NCI-H1436 treated with DMSO at 0.1 percent for 48 hours (cell line): ENCODE measurements at places on chromosomes 6 and 20.

GRCh38 chr6:165191461-165191860 is 117.9 kb downstream of the C6orf118 start:
- DNase-seq: no peak

DNA sequence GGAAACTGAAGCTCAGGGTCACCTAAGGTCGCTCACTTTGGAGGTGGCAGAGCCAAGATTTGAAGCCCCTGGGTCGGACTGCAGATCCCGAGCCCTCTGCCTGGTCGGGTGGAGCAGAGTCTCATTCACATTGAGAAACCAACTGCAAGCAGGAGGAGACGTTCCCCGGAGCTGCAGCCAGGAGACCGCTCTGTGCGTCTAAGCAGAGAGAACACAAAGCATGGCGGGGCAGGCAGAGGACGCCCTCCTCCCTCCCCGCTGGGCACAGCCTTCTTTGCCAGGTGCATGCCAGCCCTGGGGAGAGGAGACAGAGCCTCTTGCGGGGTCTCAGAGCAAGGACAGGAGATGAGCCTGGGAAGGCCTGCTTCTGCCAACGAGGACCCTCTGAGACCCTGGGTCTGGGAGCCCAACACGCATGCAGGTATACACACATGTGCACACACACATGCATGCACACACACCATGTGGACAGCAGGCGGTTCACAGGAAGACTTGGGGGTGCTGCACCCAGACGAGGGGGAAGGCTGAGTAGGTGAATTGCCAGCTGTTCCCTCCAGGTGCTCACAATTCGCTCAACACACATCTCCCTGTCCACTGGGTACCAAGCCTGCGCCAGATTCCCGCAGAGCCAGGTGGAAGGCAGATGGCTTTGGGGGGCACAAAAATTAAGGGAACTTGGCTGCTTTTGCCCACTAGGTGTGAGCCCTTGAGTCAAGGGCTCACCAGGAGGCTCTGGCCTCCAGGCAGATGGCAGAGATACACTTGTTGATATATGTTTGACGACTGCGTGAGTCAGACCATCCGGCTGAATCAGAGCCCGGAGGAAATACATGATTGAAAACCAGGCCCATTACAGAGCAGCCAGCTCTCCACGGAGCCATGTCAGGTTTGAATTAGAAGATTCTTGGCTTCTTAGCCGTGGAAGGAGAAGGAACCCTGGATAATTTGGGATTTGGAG is 5.5 kb upstream of the NTSR1 start:
- DNase-seq: no peak

- DNase-seq: no peak
These were observed 142.7 kb downstream of the ARID1B start for GRCh38 chr6:156919814-156920369.

GRCh38 chr6:97195117-97195516 is 87.9 kb downstream of the MMS22L start:
- DNase-seq: no peak

DNA sequence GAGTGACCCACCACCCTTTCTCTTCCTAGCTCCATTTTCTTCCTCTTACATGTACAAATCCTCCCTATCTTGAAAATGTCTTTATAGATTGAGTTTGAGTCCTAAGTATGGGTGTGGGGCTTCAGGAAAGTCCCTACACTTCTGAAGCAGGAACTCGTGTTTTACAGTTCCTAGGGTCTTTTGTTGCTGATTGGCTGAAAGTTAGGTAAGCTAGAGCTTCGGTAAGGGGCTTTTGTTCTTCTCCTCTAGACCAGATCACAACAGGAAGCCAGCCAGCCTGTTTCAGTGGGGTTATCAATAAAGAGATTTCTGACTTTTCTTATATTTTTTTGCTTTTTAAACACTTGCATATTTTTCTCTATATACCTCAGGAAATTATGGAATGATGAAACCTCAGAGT is 51.3 kb downstream of the CNR1 start:
- DNase-seq: no peak

GRCh38 chr6:45185403-45186251 is 142.5 kb upstream of the RUNX2 start:
- no peak for DNase-seq

DNA sequence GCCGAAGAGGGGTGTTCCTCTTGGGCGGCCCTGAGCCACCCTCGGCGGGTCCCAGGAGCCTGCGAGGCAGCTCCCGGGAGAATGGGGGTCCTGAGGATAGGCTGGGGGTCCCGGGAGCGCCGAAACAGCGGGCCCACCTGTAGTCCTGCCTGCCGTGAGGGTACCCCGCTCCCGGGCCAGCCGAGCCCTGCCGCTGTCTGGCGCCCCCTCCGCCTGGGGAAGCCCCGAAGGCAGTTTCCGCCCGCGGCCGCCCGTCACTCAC is 280 bp downstream of the SPATA2 start:
- no peak for DNase-seq

DNA sequence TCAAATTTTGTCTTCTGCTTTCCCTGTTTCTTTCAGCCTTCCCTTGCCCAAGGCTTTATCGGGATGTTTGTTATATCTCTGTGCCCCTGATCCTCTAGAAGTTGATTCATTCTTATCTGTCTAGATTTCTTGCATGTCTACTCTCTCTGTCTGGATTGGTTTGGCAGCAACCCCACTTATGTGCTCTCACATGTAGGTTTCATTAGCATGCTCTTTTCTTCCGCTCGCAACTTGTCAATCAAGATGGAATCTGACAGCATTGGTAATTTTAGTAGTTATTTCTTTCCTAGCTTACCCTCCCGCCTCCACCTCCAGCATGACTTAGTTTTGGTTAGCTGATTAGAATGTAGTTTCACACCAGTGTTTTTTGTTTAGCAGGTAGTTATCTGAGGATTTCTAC is 39.3 kb downstream of the LRRC1 start:
- DNase-seq: no peak

DNA sequence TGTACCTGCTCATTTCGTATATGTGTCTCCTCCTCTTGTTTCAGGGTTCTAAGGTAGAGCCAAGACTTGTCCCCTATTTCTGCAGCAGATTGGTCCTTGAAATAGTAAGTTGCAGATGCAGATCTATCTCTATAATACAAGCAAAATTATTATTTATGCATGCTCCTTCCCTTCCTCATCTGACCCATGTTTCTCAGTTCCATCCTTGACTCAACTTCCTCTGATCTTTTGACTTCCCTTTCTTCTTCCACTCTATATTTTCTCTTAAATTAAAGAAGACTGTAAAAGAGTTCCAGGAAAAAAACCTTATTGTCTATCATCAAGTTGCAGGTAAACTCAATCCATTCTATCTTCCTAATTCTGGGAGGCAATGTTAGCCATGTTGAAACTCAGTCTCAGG is 23.7 kb downstream of the PLA2G7 start:
- DNase-seq: no peak

- no peak for DNase-seq
These were observed 38.9 kb upstream of the THBS2 start for GRCh38 chr6:169292338-169293124.

DNA sequence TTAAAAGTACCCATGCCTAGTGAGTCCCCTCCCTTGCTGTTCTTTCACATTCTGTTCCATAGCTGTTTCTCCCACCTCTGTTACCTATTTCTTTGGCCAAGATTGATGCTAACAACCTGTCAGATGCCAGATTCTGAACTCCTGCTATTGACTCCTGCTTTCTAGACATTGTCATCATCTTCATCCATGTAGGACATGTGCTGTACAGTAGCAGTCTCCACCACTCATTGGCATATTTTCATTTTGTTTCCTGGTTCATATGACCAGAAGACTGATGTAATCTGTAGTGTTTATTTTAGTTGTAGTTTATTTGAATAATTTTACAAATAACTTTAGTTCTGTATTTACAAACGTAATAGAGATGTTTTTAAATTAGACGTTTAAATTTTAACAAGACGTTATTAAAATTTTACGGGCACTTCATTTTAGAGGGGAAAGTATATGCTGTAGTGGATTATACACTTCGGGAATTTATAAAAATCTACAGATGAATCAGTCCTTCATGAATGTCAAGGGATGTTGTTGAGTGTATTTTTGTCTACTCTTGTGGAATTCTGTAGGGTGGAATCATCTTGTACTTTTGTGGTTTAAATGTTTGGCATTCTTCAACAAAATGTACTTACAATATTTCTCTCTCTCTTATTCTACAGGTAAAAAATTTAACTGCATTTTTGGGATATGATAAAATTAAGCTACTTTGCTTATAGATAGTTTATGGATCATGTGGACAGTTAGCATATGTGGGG is 34.1 kb downstream of the TRMT11 start:
- DNase-seq: no peak

DNA sequence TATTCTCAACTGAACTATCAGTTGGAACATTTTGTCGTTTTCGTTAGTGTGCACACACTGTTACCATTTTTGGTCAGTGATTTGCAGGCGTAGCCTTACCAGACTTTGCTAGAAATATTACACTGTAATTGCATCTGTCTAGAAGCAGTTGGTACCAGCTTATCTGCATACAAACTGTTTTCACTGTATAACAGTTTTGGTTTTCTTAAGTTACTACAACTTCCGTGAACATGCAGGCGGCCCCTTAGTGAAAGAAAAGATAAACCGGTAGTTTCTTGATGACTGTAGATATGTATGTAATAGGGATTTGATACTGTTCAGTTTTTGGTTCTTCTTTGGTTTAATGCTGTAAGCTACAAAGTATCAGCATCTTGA is 1.3 kb downstream of the DSTN start:
- DNase-seq: no peak

DNA sequence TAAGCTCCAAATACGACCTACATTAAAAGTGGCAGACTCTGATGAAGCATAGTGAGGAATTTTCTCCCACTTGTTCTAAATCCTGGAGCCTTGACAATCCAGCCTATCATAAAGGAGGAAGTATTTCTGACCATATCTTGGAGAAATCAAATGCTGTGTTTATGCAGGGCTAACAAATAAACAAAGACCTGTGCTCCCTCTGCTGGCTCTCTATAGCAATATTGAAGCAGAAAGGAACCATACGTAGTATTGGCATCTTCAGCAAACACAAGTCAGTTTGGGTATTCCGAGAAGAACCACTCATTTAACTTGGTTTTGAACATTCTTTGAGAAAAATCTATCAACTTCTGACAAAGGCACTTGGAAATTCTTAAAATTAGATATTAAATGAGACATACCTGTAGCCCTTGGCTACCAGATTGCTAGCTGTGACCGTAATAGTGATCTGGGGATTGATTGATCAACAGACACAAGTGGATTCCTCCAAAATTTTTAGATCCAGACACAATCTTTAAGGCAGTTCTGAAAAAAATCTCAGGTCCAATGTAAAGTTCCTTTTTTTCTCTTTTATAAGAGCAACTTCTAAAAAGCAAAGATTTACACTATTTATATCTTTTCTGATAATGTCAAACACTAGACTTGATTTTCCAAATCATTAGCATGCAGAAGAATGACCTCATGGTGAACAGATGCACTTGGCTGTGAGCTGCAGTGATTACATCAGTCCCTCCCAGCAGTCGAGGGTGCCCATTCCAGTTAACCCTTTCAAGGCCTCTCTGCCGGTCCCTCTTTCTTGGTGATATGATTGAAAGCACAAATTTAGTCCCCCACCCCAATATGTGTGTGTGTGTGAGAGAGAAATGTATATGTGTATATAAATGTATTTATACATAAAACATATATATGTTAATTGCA is 40.2 kb downstream of the INSM1 start:
- no peak for DNase-seq

- DNase-seq: no peak
These were observed 17.3 kb upstream of the KIAA1586 start for GRCh38 chr6:57029213-57029612.

DNA sequence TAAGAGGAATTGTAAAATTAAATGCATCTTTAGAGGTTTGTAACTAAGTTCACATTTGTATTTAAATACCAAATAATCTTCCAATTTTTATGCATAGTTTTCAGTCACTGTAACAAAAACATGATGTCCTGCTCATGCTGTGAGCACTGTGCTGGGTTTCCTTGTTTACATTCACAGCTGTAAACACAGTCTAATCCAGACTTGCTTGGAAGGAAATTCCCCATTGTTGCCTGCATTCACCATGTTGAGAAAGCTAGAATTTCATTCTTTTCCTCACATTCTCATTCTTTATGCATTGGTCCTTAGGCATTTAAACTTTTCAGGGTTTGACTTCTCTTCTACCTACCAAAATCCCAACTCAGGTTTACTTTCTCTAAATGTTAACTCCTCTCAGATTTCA is 242.0 kb upstream of the TBX18 start:
- DNase-seq: no peak

DNA sequence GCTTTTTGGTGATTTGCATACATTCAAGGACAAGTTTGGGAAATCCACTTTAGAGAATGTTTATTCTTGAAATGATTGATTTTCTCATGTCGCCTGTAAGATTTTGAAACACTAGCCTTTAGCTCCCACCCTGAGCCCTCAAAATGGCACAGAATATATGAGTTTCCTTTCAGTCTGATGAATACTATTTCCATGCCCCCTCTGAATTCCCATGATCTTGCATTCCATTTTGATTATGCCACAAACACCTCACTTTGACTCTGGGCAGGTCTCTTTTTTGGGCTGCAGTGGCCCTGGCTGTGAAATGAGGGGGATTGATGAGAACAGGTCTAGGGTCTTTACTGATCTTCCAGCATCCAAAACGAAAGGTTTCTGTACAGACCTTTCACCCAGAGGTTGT is 50.4 kb downstream of the SULF2 start:
- no peak for DNase-seq

GRCh38 chr6:69957985-69958559 is 91.7 kb downstream of the COL19A1 start:
- no peak for DNase-seq

DNA sequence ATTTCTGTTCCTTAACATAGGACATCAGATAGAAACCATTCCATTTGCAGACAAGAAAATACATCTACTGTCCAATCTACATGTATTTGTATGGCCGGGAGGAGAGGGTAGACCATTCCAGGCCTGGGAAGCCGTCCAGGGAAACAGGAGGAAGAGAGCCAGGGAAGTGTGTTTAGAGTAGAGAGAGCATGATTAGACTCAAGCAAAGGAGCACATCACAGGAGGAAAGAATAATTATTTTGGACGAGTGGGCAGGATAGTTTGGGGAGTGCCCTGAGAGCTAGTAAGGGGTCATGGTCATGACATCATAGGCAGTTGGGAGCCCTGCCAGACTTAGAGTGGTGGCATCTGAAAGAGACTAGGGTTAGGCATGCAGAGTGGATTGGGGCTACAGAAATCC is 250.0 kb downstream of the HIVEP2 start:
- DNase-seq: no peak

DNA sequence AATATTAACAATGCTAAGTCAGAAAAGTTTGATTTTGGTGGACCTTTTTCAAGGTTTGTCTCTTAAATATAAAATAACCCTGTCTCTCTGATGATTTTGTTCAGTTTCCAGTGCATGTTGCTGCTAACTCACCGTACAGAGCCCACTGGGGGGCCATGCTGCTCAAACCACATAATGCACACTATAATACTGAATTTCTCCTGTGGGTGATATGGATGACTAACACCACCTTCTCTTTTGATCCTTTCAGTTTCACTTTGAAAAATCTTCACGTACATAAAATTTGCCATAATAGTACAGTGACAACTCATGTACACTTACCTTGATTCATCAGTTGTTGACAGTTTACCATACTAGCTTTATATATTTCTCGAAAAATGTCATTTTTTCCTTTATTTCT is 506.6 kb upstream of the MAN1A1 start:
- DNase-seq: no peak

GRCh38 chr6:13273202-13273930 is 55.0 kb downstream of the TBC1D7 start:
- DNase-seq: no peak
